SK-N-MC (cell line): ENCODE measurements at places on chromosomes 11 and 22.

GRCh38 chr22:43277091-43277490 is 66.1 kb downstream of the SCUBE1 start:
- DNase-seq, result no peak

DNA sequence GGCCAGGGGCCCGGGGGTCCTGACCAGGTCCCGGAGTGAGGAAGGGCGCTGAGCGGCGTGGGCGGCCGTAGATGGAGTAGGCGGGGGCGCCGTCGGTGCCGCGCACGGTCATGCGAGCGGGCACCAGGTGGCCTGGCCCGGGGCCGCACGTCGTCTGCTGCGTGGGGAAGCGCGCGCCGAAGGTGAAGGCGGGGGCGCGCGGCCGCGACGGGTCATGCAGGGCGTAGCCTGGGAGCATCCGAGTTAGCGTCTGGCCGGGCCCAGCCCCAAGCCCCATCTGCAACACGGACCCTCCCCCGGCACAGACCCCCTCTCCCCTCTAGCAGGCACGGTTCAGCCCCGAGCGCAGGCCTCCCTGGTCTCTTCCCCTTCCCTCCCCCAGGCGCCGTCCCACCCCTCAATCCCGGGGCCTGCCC is 1.7 kb upstream of the TYMP start:
- no peak for DNase-seq

DNA sequence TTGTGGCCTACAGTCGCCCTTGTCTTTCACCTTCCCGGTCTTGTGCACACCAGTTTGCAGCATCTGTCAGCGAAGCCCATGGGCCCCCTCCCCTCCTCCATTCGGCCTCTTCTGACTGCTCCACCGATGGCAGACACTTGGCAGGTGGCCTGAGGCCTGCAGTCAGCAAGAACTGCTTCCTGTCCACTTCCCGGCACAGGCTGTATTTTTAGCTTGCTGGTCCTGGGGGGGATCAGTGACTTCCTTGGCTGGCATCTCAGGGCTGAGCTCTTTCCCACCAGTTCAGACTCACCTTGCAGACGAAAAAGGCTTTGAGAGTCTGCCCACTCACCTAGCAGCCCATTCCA is 106.4 kb downstream of the SYN3 start:
- no peak for DNase-seq

DNA sequence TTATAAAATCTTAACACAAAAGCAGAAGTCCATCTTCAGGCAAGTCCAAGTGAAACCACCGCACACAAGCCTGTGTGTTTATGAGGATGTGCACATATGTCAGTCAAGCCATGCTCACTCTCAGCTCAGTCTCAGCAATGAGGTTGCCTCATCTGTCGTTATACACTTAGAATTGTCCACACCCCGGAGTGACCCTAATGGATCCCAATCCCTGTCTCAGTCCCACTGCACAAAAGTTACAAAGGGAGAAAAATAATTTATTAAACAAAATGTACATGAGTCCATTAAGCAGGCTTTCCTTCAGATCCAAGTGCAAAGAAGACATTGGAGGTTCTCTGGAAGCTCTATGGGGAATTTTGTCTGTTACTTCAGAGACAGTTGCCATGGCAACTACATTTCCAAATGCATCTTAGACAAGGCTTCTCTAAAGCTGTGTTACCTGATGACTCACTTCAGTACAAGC is 24.4 kb downstream of the OR8B12 start:
- no peak for DNase-seq

- DNase-seq, result no peak
Observed at GRCh38 chr22:38942702-38943101, 14.7 kb upstream of the APOBEC3A start.

- no peak for DNase-seq
Observed at GRCh38 chr11:128931668-128932067, 11.0 kb downstream of the TP53AIP1 start.

GRCh38 chr11:13705710-13706109 is 37.2 kb downstream of the FAR1 start:
- DNase-seq, result no peak

- DNase-seq, result no peak
Observed at GRCh38 chr11:36041988-36042611, 98.2 kb downstream of the LDLRAD3 start.

GRCh38 chr11:48022445-48022844 is 42.1 kb downstream of the PTPRJ start:
- DNase-seq, result no peak

DNA sequence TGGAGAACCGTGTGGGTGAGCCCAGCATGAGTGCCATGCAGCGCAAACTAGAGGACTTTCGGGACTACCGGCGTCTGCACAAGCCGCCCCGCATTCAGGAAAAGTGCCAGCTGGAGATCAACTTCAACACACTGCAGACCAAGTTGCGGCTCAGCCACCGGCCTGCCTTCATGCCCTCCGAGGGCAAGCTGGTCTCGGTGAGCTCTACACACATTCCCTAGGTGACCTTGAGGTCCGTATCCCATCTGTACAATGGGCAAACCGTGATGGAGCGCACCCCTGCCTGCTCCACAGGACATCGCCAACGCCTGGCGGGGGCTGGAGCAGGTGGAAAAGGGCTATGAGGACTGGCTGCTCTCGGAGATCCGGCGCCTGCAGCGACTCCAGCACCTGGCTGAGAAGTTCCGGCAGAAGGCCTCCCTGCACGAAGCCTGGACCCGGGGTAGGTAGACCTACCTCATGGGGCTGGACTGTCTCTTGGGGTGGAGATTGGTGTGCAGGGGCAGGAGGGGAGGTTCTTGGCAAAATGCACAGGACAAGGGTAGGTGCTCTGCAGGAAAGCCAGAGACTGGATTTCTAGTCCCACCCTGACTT is 10.6 kb downstream of the CTSF start:
- no peak for DNase-seq

GRCh38 chr11:58927393-58928106 is 11.7 kb upstream of the GLYATL1 start:
- DNase-seq, result no peak

DNA sequence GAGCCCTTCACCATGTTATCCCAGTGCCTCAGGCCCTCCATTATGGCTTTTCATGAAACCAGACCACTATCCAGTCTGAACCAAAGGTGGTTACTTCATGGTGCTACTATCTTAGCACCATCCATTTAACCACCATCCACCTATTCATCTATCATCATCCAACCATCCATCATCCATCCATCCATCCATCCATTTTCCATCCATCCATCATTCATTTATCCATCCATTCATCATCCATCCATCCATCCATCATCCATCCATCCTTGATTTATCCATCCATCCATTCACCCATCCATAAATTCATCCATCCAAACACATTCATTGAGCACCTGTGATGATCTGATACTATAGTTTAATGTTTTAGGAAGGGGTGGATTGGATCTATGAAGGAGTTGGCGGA is 93.5 kb downstream of the CCDC81 start:
- DNase-seq, result no peak

DNA sequence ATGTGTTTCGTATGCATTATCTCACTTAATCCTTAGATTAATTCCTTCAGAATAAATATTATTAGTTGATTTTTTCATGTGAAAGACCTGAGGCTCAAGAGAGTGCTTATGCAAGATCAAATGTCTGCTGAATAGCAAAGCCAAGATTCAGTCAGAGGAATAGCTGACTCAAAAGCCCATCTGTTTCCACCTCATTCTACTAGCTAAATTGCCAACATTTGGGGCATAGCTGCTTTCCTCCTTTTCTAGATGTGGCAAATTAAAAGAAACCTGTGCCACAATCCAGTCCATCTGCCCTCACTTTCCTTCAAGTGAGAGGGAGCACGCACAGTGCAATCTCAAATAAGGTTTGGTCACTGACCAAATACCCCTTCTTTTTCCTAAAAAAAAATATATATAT is 121.1 kb downstream of the PAX6 start:
- DNase-seq, result no peak

- no peak for DNase-seq
Observed at GRCh38 chr22:29260031-29260560, 7.7 kb downstream of the RHBDD3 start.

- DNase-seq, result no peak
Observed at GRCh38 chr22:26524870-26525269, 12.6 kb upstream of the TFIP11 start.

- DNase-seq, result no peak
Observed at GRCh38 chr11:76685831-76686230, 15.3 kb upstream of the LRRC32 start.

DNA sequence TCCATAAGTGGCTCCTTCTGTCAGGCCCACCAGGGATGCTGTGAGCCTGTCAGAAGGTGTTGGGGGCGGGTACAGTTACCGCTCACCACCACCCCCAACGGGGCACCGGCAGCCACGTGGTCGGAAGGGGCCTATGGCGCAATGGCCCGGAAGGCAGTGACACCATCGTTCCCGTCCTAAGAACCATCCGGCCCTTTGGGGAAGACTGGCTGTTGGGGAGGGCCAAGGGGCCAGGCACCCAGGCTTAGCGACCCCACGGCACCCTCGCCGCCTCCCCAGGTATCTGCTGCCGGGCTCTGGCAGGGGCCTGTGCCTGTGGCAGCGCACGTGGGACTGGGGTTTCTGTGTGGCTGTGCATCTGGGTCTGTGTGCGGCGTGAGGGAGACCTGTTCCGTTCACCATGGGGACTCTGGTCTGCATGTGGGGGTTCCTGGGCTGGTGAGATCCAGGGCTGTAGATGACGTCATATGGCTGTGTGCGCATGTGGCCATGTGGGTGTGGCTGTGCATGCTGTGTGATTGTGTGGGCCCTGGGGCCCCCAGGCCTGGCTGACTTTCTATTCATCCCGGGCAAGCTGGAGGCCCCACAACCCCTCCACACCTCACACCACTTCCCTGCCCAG is 717 bp downstream of the OSM start:
- DNase-seq, result no peak

- DNase-seq, result no peak
Observed at GRCh38 chr11:94504689-94505293, 7.5 kb upstream of the C11orf97 start.

DNA sequence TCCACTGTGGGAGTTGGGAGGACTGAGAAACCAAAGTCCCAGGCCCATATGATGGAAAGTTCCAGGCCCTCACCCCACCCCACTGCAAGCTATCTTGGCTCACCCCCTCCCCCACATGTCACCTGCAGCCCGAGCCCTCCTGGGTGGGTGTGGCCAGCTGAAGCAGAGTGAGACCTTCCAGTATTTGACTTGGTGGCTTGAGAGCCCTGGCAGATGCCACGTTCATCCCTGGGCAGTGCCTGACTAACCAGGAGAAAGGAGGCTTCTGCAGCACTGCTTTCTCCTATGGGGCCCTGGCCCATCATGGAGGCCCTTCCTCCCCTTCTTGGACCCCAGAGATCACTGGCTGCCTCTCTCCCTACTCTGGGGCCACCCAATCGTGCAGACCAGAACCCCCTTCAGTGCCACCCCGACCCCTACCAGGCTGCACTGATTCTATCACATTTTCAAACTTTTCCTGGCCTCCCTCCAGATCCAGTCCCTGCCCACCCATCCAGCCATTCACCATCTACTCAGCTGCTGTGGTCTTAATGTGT is 38.1 kb upstream of the WNT11 start:
- no peak for DNase-seq

GRCh38 chr11:43119275-43119970 is 192.4 kb upstream of the API5 start:
- no peak for DNase-seq

- DNase-seq, result no peak
Observed at GRCh38 chr11:61151545-61152252, 9.5 kb downstream of the VPS37C start.

GRCh38 chr11:83681031-83681781 is 395.0 kb upstream of the CCDC90B start:
- no peak for DNase-seq

- no peak for DNase-seq
Observed at GRCh38 chr11:724049-724777, 18.2 kb downstream of the EPS8L2 start.

DNA sequence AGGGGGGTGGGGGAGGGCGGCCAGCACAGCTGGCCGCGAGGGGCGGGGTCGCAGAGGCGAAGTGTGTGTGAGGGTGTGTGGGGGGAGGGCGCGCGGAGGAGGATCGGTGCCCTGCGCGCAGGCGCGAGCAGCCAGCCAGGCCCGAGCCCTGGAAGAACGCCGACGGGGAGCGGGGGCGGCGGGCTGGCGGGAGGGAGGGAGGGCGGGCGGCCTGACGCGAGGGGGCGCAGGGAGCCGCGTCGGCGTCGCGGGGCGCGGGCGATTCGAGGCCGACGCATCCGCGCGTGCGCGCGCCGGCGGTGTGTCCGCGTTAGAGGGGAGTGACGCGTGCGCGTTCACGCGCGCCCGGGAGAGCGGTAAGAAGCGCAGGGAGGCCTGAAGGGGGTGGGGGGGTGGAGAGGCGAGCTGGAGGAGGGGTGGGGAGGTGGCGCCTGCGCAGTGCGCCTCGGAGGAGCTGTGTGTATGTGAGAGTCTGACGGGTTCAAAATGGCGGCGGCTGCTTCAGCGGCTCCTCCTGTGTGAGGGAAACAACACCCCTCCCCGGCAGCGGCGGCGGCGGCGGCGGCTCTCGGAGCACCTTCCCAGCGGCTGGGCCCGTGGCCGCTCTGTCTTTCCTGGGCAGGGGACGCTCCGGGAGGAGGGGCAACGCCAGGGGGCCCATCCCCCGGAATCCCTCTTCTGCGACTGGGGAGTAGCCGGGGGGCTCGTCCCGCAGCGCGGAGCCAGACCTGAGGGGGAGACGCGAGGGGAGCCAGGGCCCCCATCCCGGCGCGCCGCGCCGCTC is at the start of gene KDM2A:
Gene KDM2A, plus strand, starts transcription at position 463 of the 784 bp plus-strand sequence. CDS start 2,054 bp downstream, outside the sequence.
- peak; percentile 63 for DNase-seq

- DNase-seq, result no peak
Observed at GRCh38 chr11:17719938-17720795, 796 bp downstream of the MYOD1 start.

GRCh38 chr11:8262552-8263108 is 1.0 kb downstream of the LMO1 start:
- DNase-seq, result no peak

DNA sequence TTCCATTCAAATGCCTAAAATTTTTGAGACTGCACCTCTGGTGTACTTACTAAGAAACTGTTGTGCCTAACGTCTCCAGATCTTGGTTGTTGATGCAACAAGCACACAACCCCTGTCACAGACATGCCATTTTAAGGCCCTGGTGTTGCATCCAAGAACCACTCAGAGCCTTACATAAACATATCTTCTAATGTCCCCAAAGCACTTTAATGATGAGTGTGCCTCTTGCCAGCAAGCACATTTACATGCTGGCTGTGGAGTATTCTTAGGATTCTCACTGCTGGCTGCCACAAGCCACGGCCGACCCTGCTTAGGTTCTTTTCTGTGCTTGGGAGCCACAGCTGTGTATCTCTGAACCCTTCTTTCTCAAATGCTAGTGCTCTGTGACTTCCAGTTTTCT is 201.4 kb downstream of the ADAMTS15 start:
- no peak for DNase-seq

GRCh38 chr11:122108192-122108799 is 7.7 kb downstream of the BLID start:
- peak; percentile 10 for DNase-seq

- DNase-seq, result no peak
Observed at GRCh38 chr11:110468121-110468520, 38.4 kb downstream of the FDX1 start.
